ENCODE measurements at places on chromosomes 7 and 10.

GRCh38 chr10:99621454-99622251 is 1.4 kb upstream of the SLC25A28 start:
- DNase-seq = no peak

DNA sequence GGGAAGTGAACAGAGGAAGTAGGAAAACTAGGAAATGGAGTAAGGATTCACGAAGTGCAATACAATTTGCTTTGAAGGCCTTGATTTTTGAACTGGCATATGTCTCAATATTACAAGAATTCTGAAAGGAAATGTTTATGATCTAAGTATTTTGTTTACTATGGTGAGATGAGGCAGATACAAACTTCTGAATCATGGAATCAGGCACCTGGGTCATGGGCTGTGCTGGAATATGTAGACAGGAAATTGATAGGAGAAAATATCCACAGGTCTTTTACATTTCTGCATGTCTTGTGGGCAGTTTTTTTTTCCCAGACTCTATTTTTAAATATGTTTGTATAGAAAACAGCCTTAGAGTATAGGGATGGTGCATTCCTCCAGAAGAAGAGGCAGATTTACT is 117.1 kb downstream of the PPP1R3A start:
- no peak for DNase-seq

- no peak for DNase-seq
Observed at GRCh38 chr10:75464478-75465449, 33.3 kb downstream of the LRMDA start.

GRCh38 chr7:12152196-12152918 is 58.7 kb upstream of the TMEM106B start:
- DNase-seq = no peak

GRCh38 chr7:123624527-123625183 is 23.0 kb downstream of the ASB15 start:
- DNase-seq = peak; percentile 29
